CD4-positive, alpha-beta T cell treated with Interleukin-1 beta for 1 hour (primary cell): ENCODE measurements at places on chromosomes 3 and 15.

GRCh38 chr15:62894322-62895085, 148.0 kb upstream of the TPM1 start:
- DNase-seq, result no peak

GRCh38 chr15:77537006-77537405, 95.7 kb downstream of the LINGO1 start:
- no peak for DNase-seq

DNA sequence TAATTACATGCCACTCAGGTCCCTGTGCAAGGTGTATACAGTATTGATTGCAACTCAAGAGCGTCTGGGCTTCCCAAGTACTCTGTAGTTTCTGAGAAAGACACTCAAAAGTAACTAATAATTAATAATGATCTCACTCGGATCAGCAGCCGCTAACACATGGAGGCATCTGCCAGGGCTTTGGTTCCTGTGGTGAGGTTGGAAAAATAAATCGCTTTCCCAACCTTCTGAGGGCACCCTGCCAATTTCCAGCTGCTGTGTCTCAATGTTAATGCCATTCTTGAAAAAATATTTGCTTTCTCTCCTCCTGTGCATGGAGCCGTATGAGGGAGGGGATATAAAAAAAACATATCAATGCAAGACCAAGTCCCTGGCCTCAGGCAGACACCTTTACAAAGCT, 116.5 kb upstream of the SLC2A2 start:
- no peak for DNase-seq

GRCh38 chr3:9149566-9149965, 99.9 kb downstream of the SRGAP3 start:
- DNase-seq, result no peak

GRCh38 chr15:41661518-41662225, 1.5 kb downstream of the MGA start:
- DNase-seq, result peak; percentile 81

DNA sequence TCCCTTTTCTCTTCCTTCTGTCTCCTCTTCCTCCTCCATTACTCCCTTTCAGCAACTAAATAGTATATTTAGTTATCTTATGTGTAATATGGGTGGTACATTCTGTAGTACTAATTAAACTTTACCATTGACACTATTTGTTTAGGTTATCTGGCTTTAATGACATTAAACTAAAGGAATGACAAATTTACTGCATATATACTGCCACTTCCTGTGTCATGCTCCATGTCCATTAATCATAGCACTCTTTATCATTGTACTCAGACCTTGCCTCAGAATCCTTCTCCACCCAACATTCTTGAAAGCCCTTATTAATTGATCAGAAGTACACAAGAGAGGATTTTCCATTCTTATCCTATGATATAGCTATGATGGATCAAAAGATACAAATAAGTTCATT, 244.2 kb downstream of the NAALADL2 start:
- no peak for DNase-seq

GRCh38 chr3:188124184-188124583, 29.8 kb upstream of the LPP start:
- DNase-seq, result no peak
